ENCODE measurements at places on chromosomes 1 and 21. TPM values are rescaled to one million over a fixed set of nuclear protein-coding genes. Genes with fewer than 3 reads are reported as not detected.

The RGS13 gene
- total RNA-seq, result not detected

The LRIG2 gene
- 4.2 TPM for total RNA-seq

The MROH9 gene
- total RNA-seq, result not detected

The OR2T29 gene
- total RNA-seq, result not detected

The CCDC185 gene
- total RNA-seq, result 0.05 TPM

The ADAMTS5 gene
- not detected for total RNA-seq

The TCHH gene
- total RNA-seq, result 0.26 TPM

The EVA1B gene
- 20.5 TPM for total RNA-seq

The IFI44L gene
- 0.02 TPM for total RNA-seq
